Stimulated activated CD4-positive, alpha-beta T cell treated with anti-CD3 and anti-CD28 coated beads, Interleukin-1b, Interleukin-23, amount 100 ng/mL, for 1 hour (primary cell): ENCODE measurements at places on chromosomes 7 and 10.

DNA sequence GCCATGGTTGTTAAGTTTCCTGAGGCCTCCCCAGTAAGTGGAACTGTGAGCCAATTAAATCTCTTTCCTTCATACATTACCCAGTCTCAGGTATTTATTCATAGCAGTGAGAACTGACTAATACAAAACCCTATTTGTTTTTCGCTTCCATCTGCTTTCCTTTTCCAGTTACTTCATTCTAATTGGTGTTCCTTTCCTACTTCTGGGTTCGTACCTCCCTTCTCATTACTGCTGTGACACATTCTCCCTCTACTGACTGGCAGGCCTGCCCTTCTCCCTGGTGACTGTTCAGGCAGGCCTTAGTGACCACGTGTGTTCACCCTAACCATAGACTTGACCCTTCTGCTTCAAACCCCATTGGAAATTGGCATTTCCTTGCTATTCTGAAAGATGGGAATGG, 37.7 kb downstream of the MTURN start:
- no peak for DNase-seq

- no peak for DNase-seq
Observed at GRCh38 chr7:32347244-32347828, 142.8 kb downstream of the LSM5 start.

GRCh38 chr7:38318241-38318640, 44.8 kb upstream of the TARP start:
- DNase-seq, result no peak

- no peak for DNase-seq
Observed at GRCh38 chr7:82975811-82976468, 186.7 kb downstream of the PCLO start.

DNA sequence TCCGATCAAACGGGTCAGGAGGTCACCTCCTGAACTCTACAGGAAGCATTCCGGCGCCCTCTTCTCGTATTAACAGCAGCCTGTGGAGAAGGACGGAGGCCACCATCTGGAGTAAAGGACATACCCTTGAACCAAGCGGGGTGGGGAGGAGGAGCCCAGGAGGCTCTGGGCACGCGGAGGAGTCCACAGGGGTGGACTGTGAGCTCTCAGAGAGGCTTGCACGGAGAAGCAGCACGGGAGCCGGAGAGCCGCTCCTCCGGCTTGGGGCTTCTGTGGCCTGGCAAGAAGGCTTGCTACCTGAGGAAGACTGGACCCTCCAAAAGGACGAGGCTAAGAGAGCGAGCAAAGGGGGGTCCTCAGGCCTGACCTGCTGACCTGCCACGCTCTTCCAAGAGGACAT, 77.9 kb downstream of the MAD1L1 start:
- DNase-seq, result no peak

- DNase-seq, result no peak
Observed at GRCh38 chr10:31274310-31274709, 44.7 kb upstream of the ZEB1 start.

- DNase-seq, result no peak
Observed at GRCh38 chr7:149450821-149451220, 10.0 kb downstream of the ZNF777 start.

DNA sequence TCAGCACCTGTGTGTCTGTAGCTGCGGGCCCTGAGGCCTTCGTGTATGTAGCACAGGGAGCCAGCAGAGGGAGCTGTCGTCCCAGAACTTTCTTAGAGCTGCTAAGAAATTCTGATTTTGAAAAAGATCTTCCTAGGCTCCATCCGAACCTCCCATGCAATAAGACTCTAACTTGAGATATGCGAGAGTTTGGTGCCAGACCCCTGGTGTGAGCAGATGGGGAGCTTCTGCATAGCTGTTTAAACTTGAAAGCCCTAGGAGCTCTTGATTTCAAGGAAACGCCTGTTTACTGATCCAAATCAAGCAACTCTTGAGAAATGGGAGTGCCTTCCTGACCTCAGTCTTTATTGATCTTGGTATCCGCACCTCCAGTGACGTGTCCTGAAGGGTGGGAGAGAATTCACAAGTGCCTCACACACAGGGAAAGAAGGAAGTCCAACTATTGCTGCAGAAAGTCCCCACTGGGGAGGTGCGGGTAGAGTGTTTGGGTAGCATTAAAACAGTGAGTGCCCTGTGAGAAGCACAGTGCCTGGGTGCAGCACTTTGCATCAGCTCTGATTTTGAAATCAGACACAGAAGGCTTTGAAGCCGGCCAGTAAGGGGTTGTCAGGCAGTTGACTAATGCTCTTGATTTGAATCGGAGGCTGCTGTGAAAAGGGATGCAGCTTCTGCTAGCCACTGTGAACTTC, 66.4 kb upstream of the STRIP2 start:
- DNase-seq, result peak; percentile 33

DNA sequence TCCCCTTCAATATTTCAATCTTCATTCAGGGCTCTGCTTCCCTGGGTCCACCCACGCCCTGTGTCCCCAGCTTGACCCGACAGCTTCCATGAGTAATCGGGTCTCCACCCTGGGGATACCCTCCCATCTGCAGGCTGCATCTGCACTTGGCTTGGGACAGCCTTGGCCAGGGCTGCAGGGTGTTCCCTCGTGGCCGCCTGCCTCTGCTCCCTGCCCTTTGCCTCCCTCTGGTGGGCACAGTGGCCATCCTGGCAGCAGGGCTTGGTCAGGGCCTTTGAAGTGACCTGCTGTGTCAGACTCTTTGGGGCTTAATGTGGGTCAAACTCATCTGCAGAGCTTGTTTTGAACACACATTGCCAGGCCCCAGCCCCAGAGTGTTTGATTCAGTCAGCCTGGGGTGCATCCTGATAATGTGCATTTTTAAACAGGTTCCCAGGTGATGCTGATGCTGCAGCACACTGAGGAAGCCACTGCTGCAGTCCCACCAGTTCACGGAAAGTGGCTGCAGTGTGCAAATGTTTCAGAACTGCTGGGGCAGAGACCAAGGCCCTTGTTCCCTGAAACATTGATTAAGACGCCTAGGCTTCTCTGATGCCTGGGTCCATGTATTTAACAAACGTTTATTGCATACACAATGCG, 80.7 kb upstream of the SEC61G start:
- no peak for DNase-seq

DNA sequence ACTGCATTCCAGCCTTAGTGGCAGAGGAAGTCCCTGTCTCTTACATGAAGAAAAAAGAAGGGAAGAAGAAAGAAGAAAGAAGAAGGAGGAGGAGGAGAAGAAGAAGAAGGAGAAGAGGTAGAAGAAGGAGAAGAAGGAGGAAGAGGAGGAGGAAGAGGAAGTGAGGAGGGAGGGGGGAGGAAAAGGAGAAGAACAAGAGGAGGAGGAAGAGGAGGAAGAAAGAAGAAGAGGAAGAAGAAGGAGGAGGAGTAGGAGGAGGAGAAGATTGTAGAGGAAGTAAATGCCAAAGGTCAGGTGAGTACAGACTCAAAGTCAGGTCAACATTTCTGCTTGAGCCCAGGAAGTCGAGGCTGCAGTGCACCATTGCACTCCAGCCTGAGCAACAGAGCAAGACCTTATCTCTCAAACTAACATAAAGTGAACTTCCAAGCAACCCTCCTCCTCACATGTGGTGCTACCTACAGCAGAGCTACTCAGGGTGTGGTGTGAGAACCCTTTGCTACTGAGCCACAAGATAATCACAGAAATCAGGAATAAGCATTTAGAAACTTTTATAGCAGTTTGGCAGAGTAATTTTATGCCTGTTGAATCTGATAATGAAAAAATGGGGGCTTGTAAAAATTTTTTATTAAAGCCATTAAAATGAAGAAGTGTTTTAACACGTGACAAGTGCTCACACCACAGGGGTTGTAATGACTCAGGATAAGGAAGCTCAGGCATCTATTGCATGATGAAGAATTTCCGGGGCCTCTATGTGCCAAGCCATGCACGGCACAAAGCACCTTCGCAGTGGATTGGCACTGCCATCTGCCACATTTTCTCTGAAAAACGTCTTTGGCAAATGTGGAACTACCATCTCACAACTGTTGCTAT, 224.9 kb upstream of the AUTS2 start:
- DNase-seq, result no peak

- no peak for DNase-seq
Observed at GRCh38 chr7:144489504-144489903, 86.0 kb upstream of the NOBOX start.

DNA sequence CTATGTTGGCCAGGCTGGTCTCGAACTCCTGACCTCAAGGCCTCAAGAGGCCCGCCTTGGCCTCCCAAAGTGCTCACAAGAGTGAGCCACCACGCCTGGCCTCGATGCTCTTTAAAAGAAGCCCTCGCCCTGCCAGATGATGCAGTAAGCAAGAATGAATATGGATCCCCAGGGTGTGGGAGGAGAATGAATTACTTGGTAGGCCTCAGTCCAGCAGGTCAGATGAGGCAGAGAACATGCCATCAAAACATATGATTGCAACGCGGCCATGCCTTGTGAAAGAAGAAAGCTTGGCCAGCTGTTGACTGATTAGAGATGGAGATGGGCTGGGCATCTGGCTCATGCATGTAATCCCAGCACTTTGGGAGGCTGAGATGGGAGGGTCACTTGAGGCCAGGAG, 68.7 kb downstream of the CAMK1D start:
- DNase-seq, result no peak

DNA sequence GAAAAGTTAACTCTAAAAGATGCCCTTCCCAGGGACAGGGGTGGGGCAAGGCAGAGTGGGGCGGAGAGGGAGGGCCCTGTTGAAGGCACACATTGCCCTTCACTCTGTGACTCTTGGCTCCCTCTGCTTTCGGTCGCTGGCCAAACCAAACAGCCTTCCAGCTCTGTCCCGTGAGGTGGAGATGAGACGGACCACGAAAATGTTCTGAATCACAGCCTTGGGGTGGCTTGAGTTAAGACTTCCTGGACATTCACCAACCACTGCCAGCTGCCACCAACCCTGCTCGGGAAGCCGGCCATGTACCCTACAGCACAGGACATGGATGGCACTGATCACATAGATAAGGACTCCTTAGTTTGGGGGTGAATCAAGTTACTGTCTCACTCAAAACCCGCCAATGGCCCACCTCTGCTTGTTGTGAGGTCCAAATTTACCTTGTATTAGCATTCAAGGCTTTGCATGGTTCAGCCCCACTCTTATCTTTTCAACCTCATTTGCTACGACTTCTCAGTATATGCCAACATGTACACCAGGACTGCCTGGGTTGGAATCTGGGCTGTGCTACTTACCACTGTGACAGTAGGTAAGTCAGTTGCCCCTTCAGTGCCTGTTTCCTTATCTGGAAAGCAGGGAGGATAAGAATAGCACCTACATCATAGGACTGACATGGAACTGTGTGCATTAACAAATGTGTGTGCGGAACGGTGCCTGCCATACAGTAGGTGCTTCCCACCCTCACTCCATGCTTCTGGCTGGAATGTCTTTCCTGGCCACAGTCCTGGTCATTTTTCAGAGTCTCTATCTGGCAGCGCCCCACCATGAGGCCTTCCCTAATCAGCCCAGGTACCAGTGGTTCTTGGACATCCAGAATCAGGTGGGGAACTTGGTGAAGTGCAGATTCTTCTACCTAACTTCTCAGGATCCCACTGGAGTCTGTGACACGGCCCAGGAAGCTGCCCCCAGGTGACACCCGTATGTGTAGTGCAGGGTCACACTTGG, 28.0 kb downstream of the ITPRIP start:
- no peak for DNase-seq

GRCh38 chr7:51303142-51303525, 13.5 kb downstream of the COBL start:
- no peak for DNase-seq

- no peak for DNase-seq
Observed at GRCh38 chr10:130737621-130738020, 573.9 kb downstream of the TCERG1L start.

GRCh38 chr10:5622186-5622960, 44.0 kb downstream of the ASB13 start:
- DNase-seq, result no peak

DNA sequence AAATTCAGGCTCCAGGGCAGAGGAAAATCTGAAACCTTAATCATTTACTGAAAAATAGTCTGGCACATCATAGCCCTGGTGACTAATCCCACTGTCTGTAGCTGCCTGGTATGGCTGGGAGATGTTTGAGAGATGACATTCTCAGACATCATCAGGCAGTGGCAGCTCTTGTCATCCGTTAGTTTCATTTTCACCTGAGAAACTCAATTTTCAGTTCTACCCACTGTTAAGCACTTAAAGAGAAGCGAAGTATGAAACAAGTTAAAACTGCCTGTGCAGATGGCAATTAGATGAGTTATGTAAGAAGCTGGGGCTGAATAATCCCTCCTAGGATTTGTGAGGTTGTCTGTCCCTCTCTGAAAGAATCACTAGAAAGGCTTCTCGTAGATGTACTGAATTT, 150.2 kb downstream of the NSUN6 start:
- no peak for DNase-seq

GRCh38 chr7:114414156-114415063, at the start of gene FOXP2:
FOXP2 (plus strand) TSS chr7:114414815; CDS start chr7:114426512, 11,697 bp downstream.
- no peak for DNase-seq

GRCh38 chr7:94687810-94688209, 31.9 kb upstream of the SGCE start:
- no peak for DNase-seq

- DNase-seq, result no peak
Observed at GRCh38 chr7:33388332-33388731, 259.0 kb downstream of the BBS9 start.

DNA sequence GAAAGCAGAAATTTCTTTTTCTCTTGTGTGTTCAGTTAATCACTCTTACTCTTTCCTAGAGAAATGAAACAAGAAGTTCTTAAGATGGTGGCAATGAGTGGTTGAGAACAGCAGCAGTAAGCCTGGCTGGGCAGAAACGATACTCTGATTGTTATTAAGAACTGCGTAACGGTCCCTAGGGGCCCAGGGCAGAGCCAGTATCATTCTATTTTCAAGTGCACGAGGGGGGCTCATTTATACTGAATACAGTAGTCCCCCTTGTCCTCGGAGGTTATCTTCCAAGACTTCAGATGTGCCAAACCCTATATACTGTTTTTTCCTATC, 64.9 kb downstream of the EEPD1 start:
- no peak for DNase-seq

- DNase-seq, result no peak
Observed at GRCh38 chr7:30840141-30841024, 69.2 kb downstream of the MINDY4 start.
